ENCODE measurements at places on chromosomes 13 and 19.

DNA sequence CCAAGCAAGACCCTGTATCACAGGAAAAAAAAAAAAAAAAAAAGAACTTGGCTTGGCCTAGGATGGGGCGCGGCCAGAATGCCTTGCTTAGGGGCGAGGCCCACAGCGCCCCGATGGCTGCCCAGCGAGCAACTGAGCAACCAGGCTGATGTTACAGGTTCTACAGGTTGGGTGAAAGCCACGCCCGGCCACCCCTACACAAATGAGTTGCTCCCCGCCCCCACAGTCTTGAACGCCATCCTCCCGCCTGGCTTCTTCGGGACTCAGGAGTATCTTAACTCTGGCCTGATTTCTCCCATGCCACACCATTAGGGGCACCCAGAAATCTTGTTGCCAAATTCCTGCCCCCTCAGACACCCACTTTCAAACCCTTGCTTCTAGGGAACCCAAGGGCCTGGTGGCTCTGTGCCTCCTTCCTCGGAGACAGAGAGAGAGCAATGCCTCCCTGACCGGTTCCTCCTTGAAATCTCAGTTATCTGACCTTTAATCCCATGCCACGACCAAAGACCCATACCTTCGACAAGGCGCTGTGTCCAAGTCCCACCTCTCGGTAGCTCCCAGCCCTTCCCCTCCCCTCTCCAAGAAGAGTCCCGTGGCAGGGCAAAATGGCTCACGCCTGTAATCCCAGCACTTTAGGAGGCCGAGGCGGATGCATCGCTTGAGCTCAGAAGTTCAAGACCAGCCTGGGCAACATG, 1.1 kb upstream of the CBLC start:
- no peak for ATAC-seq

DNA sequence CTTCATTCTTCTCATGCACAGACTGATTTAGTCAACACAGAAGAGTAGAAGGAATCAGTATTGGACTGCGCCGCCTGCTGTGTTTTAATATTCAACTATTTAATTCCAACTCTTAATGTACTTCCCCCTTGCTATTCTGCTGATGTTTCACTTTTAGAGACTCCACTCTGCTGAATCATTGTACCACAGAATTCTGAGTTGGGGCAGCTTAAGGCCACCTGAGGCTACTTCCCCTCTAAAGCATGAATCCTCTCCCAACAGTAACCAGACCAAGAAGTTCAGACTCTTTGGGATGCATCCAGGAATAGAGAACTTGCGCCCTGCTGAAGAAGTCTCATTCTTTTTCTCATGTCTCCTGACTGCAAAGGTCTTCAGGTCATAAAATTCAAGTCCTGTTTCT, 708.8 kb downstream of the UQCRFS1 start:
- ATAC-seq: no peak

GRCh38 chr13:95155093-95155492, 146.2 kb downstream of the ABCC4 start:
- ATAC-seq: no peak

- no peak for ATAC-seq
These were observed 11.1 kb downstream of the PROZ start for GRCh38 chr13:113169277-113170272.

DNA sequence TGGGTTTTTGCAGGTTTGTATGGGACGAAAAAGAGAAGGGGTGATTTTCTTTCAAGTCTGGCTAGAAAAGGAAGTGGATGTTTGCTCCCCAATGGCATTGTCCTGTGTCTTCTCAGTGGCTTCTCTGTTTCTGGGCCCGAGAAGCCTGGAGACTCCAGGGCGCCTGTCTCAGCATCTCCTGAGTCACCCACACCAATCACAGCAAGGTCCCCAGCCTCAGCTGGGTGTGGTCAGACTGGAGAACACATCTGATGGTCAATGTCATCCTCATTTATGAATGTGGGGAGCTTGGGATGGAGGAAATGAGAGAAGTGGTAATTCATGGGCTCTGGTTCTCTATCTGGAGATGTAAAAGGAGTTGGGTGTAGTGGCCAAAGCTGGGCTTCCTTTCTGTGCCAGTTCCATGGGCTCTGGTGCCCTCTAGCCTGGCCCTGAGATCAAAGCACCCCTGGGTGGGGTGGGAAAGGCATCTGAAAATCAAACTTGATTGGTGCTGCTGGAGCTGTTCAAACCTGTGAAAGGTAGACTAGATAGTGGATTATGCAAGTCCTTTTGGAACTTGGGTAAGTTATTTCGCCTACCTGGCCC, 13.4 kb downstream of the RASL11A start:
- no peak for ATAC-seq

GRCh38 chr13:37914781-37915391, 45.3 kb upstream of the TRPC4 start:
- no peak for ATAC-seq

GRCh38 chr19:22604571-22605274, 29.4 kb upstream of the ZNF492 start:
- no peak for ATAC-seq

- peak; percentile 55 for ATAC-seq
These were observed 3.9 kb upstream of the PLPP2 start for GRCh38 chr19:294946-295686.

DNA sequence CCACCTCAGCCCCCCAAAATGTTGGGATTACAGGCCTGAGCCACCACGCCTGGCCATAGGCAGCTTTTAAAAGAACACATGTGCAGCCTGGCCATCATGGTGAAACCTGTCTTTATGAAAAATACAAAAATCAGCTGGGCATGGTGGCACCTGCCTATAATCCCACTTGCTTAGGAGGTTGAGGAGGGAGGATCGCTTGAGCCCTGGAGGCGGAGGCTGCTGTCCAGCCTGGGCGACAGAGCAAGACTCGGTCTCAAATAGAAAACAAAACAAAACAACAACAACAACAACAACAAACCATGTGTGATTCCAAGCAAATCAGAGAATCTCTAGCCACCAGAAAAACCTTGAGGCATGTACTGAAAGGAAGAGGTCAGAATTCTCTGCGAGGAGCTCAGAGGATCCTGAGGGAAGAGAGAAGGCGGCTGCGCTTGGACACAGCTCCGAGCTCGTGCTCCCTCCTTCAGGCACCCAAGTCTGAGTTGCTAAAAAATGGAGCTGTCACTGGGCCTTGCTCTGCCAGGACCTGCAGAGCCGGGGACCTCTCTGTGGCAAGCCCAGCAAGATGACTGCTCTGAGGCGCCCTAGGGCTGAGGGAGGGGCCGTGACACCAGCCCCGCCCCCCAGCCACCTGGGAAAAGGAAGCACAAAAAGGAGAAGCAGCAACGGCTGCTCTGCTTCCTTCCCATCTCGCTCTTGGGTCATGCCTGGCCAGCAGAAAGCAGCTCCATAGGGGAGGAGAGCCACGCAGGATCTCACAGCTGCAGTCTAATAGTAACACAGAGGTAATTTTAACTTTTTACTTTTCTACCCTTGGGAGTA, at the start of gene ARL11:
Gene ARL11, plus strand, starts transcription at position 677 of the 822 bp plus-strand sequence. CDS start 1,941 bp downstream, outside the sequence.
- ATAC-seq: peak; percentile 51

DNA sequence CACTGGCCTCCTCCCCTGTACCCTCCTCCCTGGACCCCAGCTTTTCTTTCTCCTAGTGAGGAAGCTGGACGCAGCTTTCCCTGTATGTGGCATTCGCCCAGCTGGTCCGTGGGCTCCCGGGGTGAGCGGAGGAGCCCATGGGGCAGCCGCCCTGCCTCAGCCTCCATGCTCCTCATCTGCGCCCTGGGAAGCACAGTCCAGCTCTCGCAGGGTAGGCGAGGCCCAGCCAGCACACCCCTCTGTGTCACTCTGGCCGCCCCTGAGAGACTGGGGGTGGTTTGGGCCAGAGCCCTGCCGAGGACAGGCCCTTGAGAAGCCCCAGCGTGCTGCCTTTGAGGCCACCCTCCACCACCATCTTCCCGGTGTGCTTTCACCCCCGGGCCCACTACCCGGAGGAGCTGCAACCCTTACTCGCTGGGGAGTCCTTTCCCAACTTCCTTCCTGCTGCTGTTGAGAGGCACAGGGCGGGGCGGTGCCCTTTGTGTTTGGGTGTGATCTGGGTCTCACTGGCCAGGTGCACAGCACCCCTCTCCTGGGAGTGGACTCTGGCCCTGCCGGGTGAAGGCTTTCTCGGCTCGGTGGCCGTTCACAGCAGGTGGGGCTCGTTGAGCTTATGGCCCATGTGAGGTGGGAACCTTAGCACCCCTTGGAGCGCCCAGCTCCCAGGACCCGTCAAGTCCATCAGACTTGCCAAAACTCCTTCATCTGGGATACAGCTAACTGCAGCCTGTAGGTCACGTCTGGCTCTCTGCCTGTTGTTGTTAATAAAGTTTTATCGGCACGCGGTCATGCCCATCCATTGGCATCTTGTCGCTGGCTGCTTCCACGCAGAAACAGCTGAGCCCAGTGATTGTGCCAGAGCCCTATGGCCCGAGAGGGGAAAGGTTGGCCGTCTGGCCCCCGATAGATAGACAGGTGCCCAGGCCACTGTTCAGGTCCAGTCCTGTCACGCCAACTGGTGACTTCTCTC, 3.2 kb downstream of the NCLN start:
- ATAC-seq: no peak

DNA sequence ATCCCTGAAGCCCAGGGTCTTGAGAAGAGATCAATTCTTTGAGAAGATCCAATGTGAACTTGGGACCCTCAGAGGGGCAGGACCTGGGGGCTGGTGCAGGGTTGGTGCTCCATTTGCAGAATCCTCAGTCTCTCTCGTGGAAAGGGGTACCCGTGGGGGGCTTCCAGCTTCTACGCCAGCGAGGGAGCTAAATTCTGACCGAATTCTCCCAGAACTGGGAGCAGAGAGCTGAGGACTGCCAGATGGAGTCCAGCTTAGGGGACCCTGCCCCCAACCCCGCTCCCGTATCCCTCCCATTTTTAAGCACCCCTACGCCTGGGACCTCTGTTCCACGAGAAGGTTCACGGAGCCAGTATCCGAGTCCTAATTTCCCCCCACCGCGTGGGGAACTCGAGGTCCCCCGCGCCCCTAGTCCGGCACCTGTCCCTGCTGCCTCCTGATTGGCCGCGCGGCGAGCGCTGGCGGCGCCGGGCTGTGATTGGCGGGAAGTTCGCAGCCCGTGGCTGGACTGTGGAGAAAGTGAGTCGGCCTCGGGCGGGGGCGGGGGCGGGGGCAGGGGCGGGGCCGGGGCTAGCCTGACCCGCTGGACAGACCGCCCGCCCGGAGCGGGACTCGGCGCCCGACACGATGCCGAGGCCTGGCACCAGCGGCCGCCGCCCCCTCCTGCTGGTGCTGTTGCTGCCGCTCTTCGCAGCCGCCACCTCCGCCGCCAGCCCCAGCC, 4.4 kb upstream of the LTBP4 start:
- ATAC-seq: peak; percentile 54

- no peak for ATAC-seq
These were observed 7.3 kb upstream of the CYP2A7 start for GRCh38 chr19:40889366-40889765.

- peak; percentile 91 for ATAC-seq
These were observed at the start of gene CYP4F12 for GRCh38 chr19:15672580-15673175. CYP4F12 (plus strand) TSS chr19:15673087; CDS start chr19:15673530, 443 bp downstream.

GRCh38 chr13:110168999-110169933, 137.7 kb downstream of the COL4A1 start:
- ATAC-seq: no peak

- no peak for ATAC-seq
These were observed 165.0 kb downstream of the FGF14 start for GRCh38 chr13:102236830-102237229.

All from gastroesophageal sphincter (tissue), 4 donors.